SK-N-SH treated with all-trans-retinoic acid at 6 μM for 48 hours (cell line): ENCODE measurements at places on chromosomes 2 and 18.

GRCh38 chr2:60409531-60409871 lies 144.0 kb downstream of the BCL11A start:
- no peak for ATAC-seq

DNA sequence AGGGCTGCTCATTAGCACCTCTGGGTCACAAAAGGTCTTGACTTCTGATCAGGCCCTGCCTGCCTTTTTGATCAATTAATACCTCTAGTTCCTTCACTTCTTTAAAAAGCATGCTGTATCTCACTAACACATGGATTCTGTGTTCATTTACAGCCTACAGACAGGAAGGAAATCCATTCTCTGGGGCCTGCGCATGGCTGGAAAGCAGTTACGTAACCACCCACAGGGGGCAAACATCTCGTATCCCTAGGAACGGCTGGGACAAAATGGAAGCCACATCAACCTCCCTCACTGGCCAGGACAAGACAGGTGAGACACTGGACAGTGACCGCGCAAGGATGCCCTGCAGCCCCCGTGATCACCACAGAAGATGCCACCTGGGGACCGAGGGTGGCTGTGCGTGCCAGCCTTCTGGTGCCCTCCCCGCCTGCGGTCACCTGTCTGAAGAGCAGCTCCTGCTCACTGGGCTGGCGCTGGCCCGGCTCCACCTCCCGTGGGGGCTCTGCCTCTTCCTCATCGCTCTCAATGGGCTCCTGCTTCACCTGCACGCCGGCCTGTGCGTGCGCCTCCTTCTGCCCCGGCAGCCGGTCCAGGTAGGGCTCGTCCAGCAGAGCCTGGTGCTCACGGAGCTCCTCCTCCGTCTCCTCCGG lies 266.9 kb downstream of the TWIST2 start:
- no peak for ATAC-seq

DNA sequence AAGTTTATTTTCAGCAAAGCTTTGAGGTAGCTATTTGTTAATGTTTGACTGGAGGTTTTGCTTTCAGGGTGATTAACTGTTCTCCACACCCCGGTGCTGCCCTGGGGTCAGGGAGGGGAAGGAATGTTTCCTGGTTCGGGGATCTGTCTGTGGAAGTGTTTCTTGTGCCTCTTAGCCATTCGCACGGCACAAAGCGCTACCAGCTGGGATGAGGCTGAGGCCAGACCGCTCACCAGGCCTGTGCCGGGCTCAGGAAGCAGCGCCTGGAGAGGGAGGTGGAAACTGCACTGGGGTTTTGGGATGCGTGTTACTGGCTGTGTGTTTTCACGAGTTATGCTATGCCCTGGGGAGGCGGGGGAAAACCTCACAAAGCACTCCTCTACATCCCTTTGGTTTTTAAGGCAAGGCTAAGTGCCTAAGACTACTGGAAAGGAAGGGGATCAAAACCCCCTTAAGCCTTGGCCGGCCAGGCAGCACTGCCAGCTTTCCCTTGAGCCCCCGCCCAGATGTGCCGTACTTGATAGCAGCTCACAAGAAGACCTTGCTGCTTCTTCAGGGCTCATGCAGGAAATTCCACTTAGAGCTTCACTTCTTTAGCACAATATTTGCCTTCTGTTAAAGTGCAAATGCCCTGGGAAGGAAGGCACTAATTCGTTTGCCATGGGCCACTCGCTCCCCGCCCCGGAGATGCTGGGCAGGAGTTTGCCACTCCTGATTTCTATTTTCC lies 65.7 kb upstream of the CNGA3 start:
- ATAC-seq, result no peak

DNA sequence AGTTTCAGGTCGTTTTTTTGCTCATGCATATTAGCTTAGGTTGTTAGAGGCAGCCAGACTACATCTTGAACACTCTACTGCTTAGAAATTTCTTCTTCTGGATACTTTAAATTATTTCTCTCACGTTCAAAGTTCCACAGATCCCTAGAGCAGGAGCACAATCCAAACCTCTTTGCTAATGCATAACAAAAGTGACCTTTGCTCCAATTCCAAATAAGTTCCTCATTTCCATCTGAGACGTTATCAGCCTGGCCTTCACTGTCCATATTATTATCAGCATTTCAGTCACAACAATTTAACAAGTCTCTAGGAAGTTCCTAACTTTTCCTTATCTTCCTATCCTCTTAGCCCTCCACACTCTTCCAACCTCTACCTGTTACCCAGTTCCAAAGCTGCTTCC lies 50.4 kb upstream of the ERMN start:
- no peak for ATAC-seq

- peak; percentile 85 for ATAC-seq
These were observed 174.3 kb downstream of the ERBB4 start for GRCh38 chr2:212364112-212364985.

DNA sequence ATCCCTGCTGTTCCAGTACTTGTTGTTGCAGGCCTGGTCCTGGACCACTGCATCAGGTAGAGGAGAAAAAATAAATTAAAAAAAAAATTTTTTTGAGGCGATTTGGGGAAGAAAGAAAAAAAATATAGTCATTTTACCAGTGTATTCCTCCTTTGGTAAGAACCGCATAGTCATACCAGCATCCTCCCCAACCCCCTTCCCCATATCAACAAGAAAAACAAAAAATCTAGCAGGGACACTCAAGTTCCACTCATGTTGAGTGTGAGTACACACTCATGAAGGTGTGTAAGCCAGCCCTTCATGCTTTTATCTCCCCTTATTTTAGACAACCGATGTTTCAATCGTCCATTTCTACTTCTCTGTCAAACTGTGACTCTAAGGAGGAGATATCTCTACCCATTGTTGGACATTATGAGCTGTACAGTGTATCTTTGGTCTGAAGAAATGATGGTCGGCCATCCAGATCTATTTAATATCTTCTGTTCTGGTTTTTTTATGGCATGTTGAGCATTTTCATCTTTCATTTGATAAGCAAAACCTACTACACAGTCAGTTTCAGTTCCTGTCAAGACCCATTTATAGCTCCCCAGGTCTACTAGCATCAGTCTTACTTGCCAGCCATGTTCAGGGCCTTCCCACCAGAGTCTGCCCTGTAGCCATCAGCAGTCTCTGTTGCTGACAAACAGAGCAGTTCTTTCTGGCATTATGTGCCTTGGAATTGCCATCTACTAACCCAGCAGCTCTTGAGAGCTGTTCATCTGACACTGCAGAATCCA lies 20.0 kb downstream of the ELP2 start:
- ATAC-seq, result no peak

- no peak for ATAC-seq
These were observed 20.6 kb downstream of the LRRFIP1 start for GRCh38 chr2:237648016-237648381.

- ATAC-seq, result no peak
These were observed 94.5 kb downstream of the DPP4 start for GRCh38 chr2:161979490-161979889.
